Sigmoid colon (tissue), 7 donors: ENCODE measurements at places on chromosomes 6 and 20. TPM values are rescaled to one million over a fixed set of nuclear protein-coding genes. Genes with fewer than 3 reads are reported as not detected.

GRCh38 chr20:48265791-48266190 is 480.5 kb upstream of the SULF2 start:
- H3K4me3 ChIP-seq = no peak overlapping the region
- no peaks in the 10 kb centered on the region for H3K27me3 ChIP-seq
- no peak for DNase-seq
- H3K4me1 ChIP-seq = no peaks in the 10 kb centered on the region
- no peaks in the 10 kb centered on the region for H3K36me3 ChIP-seq

DNA sequence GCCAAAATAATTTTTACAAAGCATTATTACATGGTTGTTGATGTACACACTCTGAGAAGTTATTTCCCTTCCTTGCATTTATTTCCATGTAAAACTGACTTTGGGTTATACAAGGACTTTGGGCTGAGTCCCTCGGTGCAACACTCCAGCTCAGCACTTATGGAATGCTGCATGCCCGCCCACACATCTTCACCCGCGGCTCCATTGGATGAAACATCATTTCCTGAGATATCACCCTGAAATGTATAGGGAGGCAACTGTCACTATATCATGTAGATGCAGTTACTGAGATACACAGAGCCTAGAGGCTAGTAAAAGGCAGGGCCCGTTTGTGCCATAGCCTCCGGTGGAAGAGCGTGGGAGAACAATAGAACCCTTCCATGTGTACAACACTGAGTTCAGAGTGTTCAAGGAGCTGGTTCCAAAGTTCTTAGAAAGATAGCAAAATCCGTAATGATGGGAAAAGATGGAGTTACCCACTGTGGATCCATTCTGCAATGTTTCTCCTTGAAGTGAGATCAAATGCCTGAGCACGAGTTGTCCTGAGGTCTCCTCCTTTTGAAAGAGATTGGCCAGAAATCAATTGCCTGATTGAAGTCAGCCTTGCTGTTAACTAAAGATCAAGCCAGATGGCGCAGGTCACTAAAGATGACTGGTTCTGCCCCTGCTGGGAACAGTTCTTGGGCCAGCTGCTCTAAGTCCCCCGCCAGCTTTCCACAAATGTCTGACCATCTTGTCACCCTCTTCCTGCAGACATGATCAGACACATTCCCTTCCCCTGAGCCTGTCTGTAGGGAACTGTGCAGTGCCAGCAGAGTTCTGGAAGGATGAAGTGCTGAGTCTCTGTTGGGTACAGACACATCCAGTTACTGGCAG is 100.9 kb upstream of the IYD start:
- no peak overlapping the region for H3K27ac ChIP-seq
- H3K4me1 ChIP-seq = peaks cover 8% of the 10 kb centered on the region
- no peaks in the 10 kb centered on the region for H3K36me3 ChIP-seq
- no peak for DNase-seq

GRCh38 chr20:15251171-15251570 is 913.8 kb upstream of the FLRT3 start:
- no peak overlapping the region for H3K4me3 ChIP-seq
- no peaks in the 10 kb centered on the region for H3K36me3 ChIP-seq
- H3K4me1 ChIP-seq = no peaks in the 10 kb centered on the region

GRCh38 chr6:129704708-129705107 is 5.3 kb downstream of the ARHGAP18 start:
- no peaks in the 10 kb centered on the region for H3K4me1 ChIP-seq
- no peak overlapping the region for H3K4me3 ChIP-seq
- DNase-seq = no peak
- H3K27me3 ChIP-seq = no peaks in the 10 kb centered on the region

- no peaks in the 10 kb centered on the region for H3K4me1 ChIP-seq
- H3K27ac ChIP-seq = no peak overlapping the region
- no peaks in the 10 kb centered on the region for H3K27me3 ChIP-seq
- no peak for DNase-seq
Measured at GRCh38 chr6:44733126-44733525, 345.6 kb downstream of the CDC5L start.

DNA sequence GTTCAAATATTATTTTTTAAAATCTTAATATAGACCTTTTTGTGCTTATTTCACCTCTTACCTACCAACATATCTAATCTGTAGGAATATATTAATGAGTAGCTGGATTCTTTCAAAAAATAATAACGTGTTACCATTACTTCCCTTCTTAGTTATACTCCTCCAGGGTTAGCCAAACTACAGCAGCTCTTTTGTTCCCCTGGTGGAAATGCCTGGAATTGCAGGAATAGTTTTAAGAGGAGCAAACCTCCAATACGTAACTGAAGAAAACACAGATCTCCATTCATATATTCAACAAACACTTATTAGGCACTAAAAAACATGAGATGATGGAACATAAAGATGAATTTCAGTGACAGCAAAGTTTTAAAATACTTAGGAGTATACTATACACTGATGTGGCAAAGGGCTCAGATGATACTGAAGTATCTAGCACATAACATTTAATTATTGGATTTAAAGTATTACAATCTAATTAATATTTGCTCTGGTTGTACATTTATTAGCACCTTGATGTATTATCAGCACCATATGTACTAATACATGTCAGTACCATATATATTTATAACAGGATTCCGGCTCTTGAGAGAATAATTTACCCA is 78.3 kb downstream of the TBX18 start:
- peaks cover 20% of the 10 kb centered on the region for H3K4me1 ChIP-seq
- no peak overlapping the region for H3K4me3 ChIP-seq

- H3K27ac ChIP-seq = no peak overlapping the region
- H3K27me3 ChIP-seq = no peaks in the 10 kb centered on the region
- no peak overlapping the region for H3K4me3 ChIP-seq
- H3K4me1 ChIP-seq = no peaks in the 10 kb centered on the region
- no peak for DNase-seq
- H3K36me3 ChIP-seq = no peaks in the 10 kb centered on the region
Measured at GRCh38 chr6:218153-219018, 73.9 kb upstream of the DUSP22 start.

- no peaks in the 10 kb centered on the region for H3K36me3 ChIP-seq
- peak overlapping the region; percentile 82 for H3K27ac ChIP-seq
- H3K4me3 ChIP-seq = peak overlapping the region; percentile 62
- peaks cover 69% of the 10 kb centered on the region for H3K4me1 ChIP-seq
- no peak for DNase-seq
- no peaks in the 10 kb centered on the region for H3K27me3 ChIP-seq
Measured at GRCh38 chr20:38930242-38930569, 4.0 kb downstream of the FAM83D start.

- no peaks in the 10 kb centered on the region for H3K4me1 ChIP-seq
- no peaks in the 10 kb centered on the region for H3K36me3 ChIP-seq
- DNase-seq = no peak
- no peak overlapping the region for H3K4me3 ChIP-seq
Measured at GRCh38 chr20:50472693-50473664, 37.2 kb upstream of the PTPN1 start.

DNA sequence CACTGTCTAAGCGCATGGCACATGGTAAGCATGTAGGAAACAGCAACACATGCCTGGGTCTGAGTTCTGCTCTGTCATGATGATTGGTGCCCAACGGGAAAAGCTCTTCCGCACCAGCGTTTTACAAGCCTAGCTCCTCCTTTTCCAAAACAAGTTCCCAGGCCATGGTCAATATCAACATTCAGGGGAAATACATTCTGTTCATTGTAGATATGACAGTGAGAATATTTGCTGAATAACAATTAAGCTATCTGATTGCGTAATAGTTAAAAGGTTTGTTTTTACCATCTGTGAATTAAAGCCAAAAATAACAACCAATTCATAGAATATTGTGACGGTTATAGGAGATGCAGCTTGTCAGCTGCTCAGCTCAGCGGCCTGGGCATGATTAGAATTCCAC is 404.3 kb upstream of the SLC35B3 start:
- H3K27ac ChIP-seq = no peak overlapping the region
- no peaks in the 10 kb centered on the region for H3K4me1 ChIP-seq

- H3K27me3 ChIP-seq = no peaks in the 10 kb centered on the region
- no peak overlapping the region for H3K4me3 ChIP-seq
- H3K27ac ChIP-seq = no peak overlapping the region
- H3K4me1 ChIP-seq = no peaks in the 10 kb centered on the region
Measured at GRCh38 chr6:92363111-92363510, 1056.2 kb downstream of the EPHA7 start.

DNA sequence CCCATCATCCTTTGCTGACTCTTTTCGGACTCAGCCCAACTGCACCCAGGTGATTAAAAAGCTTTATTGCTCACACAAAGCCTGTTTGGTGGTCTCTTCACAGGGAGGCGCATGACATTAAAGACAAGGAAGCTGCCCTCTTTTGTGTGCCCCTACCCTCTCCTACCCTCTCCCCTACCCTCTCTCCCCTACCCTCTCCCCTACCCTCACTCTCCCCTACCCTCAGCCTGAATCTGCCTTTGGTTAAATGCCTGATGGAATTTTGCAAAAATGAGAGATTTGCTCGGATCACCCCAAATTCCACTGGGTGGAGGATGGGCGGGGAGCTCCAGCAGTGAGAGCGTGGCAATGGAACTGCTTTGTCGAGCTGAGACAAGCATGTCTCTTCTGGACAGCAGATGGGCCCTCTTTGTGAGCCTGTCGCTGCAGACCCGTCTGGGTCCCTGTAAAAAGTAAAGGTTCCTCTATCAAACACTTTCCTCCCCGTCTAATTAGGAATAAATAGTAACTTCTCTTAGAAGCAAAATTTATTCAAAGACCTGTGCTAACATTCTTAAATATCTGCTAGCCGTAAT is 76.4 kb upstream of the MLN start:
- H3K27me3 ChIP-seq = no peaks in the 10 kb centered on the region
- H3K36me3 ChIP-seq = no peaks in the 10 kb centered on the region
- H3K4me3 ChIP-seq = no peak overlapping the region
- no peak for DNase-seq
- H3K27ac ChIP-seq = no peak overlapping the region

DNA sequence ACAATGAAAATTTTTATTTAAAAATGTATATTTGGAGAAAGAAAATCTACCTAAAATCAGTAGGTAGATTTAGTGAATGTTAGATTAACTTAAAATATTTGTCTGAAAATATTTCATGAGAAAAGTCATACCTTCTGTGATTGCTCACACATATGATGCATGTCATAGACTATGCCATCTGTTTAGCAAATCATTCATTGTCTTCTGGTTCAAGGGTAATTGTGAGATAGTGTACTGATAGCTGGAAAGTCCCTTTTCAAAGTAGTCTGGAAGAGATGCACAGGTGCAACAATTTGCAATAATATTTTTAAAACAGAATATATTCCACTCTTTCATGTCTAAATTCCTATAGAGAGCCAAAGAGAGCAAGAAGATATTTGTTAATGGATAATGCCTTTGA is 21.0 kb upstream of the RNF217 start:
- no peak overlapping the region for H3K4me3 ChIP-seq
- no peak overlapping the region for H3K27ac ChIP-seq
- no peaks in the 10 kb centered on the region for H3K36me3 ChIP-seq
- DNase-seq = no peak
- no peaks in the 10 kb centered on the region for H3K4me1 ChIP-seq

- no peak for DNase-seq
- H3K27me3 ChIP-seq = no peaks in the 10 kb centered on the region
- H3K4me1 ChIP-seq = no peaks in the 10 kb centered on the region
- no peak overlapping the region for H3K27ac ChIP-seq
Measured at GRCh38 chr20:53399083-53399482, 194.6 kb downstream of the ZNF217 start.

SEL1L2 gene
- not detected for polyA plus RNA-seq

CST2 gene
- not detected for polyA plus RNA-seq

IL17A gene
- polyA plus RNA-seq = not detected

ULBP1 gene
- not detected for polyA plus RNA-seq
